Regular cardiac myocyte (primary cell): ENCODE measurements at places on chromosomes 16 and 17. TPM values are rescaled to one million over a fixed set of nuclear protein-coding genes. Genes with fewer than 3 reads are reported as not detected.

COPZ2 gene
- total RNA-seq, result 49.9 and 63.3 TPM in 2 replicates

SPATA22 gene
- 1.5 TPM in 1 of 2 replicates, not detected in the other for total RNA-seq

G6PC1 gene
- total RNA-seq, result not detected in 2 replicates

ZFP3 gene
- 1.7 and 2.0 TPM in 2 replicates for total RNA-seq

CES5A gene
- not detected in 2 replicates for total RNA-seq

SCO1 gene
- total RNA-seq, result 19.4 and 23.6 TPM in 2 replicates

PERCC1 gene
- not detected in 2 replicates for total RNA-seq

C17orf50 gene
- not detected in 2 replicates for total RNA-seq

HOXB2 gene
- 3.1 and 6.5 TPM in 2 replicates for total RNA-seq

CASKIN2 gene
- 3.5 and 4.5 TPM in 2 replicates for total RNA-seq

TEKT1 gene
- not detected in 2 replicates for total RNA-seq

C16orf92 gene
- not detected in 2 replicates for total RNA-seq

MPHOSPH6 gene
- 23.1 and 41.2 TPM in 2 replicates for total RNA-seq

TLCD2 gene
- total RNA-seq, result 1.7 and 2.0 TPM in 2 replicates

SMTNL2 gene
- under 0.01 TPM in 2 replicates for total RNA-seq

NEUROD2 gene
- total RNA-seq, result not detected in 2 replicates

UTS2R gene
- not detected in 2 replicates for total RNA-seq

GLTPD2 gene
- 0.19 and 0.28 TPM in 2 replicates for total RNA-seq

RAC3 gene
- 4.4 and 6.5 TPM in 2 replicates for total RNA-seq

ZPBP2 gene
- total RNA-seq, result not detected in 2 replicates

SLC4A1 gene
- total RNA-seq, result not detected in 2 replicates

RAB26 gene
- total RNA-seq, result 0.56 and 0.58 TPM in 2 replicates

ARL5C gene
- total RNA-seq, result 0.38 TPM in 1 of 2 replicates, not detected in the other

CD300H gene
- total RNA-seq, result not detected in 2 replicates

TP53TG3B gene
- total RNA-seq, result not detected in 2 replicates

NUP93 gene
- 40.3 and 91.1 TPM in 2 replicates for total RNA-seq

KIF18B gene
- total RNA-seq, result 1.1 and 10.2 TPM in 2 replicates

TUBG1 gene
- total RNA-seq, result 20.3 and 42.2 TPM in 2 replicates

BCO1 gene
- total RNA-seq, result not detected in 2 replicates

VMO1 gene
- total RNA-seq, result 0.38 TPM in 1 of 2 replicates, not detected in the other

BEAN1 gene
- 0.19 and 0.28 TPM in 2 replicates for total RNA-seq

PER1 gene
- total RNA-seq, result 2.5 and 3.7 TPM in 2 replicates

TBX2 gene
- total RNA-seq, result 23.4 and 64.0 TPM in 2 replicates

AKAP10 gene
- 23.0 and 34.7 TPM in 2 replicates for total RNA-seq

GALR2 gene
- total RNA-seq, result under 0.01 TPM in 1 of 2 replicates, not detected in the other

NDE1 gene
- 27.9 and 62.9 TPM in 2 replicates for total RNA-seq

HOXB3 gene
- 0.85 and 3.5 TPM in 2 replicates for total RNA-seq

CCDC200 gene
- not detected in 2 replicates for total RNA-seq

ASGR1 gene
- total RNA-seq, result 0.56 and 0.58 TPM in 2 replicates

CD79B gene
- total RNA-seq, result 1.1 and 5.4 TPM in 2 replicates

SGCA gene
- 2.1 and 23.7 TPM in 2 replicates for total RNA-seq

MT4 gene
- total RNA-seq, result not detected in 2 replicates

ITGAE gene
- total RNA-seq, result 13.2 and 19.0 TPM in 2 replicates

PIPOX gene
- total RNA-seq, result 0.96 and 5.1 TPM in 2 replicates

NGFR gene
- 0.19 and 0.28 TPM in 2 replicates for total RNA-seq

PPY gene
- total RNA-seq, result not detected in 2 replicates

VKORC1 gene
- 134 and 306 TPM in 2 replicates for total RNA-seq

ABCC12 gene
- total RNA-seq, result 0.19 and 0.56 TPM in 2 replicates

SPG7 gene
- 102 and 104 TPM in 2 replicates for total RNA-seq

ORC6 gene
- total RNA-seq, result 3.4 and 20.7 TPM in 2 replicates

FGF11 gene
- total RNA-seq, result 2.5 and 14.7 TPM in 2 replicates

KRTAP17-1 gene
- total RNA-seq, result not detected in 2 replicates

CEMP1 gene
- total RNA-seq, result not detected in 2 replicates

KRT36 gene
- not detected in 2 replicates for total RNA-seq
